Colonic mucosa (tissue), 4 donors: ENCODE measurements at places on chromosomes 2 and 18. TPM values are rescaled to one million over a fixed set of nuclear protein-coding genes. Genes with fewer than 3 reads are reported as not detected.
A peak's percentile ranks its signal among the peaks of the same experiment; 100 is the strongest.

The TRABD2A gene
- total RNA-seq, result 158 TPM

GRCh38 chr2:138974651-138975050 is 194.5 kb upstream of the NXPH2 start:
- H3K4me1 ChIP-seq, result no peaks in the 10 kb centered on the region
- no peak for DNase-seq
- no peak overlapping the region for H3K27ac ChIP-seq
- no peaks in the 10 kb centered on the region for H3K27me3 ChIP-seq

The B4GALT6 gene
- total RNA-seq, result 5.7 TPM

GRCh38 chr2:235445116-235445515 is 48.7 kb upstream of the AGAP1 start:
- H3K36me3 ChIP-seq, result no peaks in the 10 kb centered on the region
- no peak overlapping the region for H3K4me3 ChIP-seq
- H3K27me3 ChIP-seq, result no peaks in the 10 kb centered on the region

The SLC38A11 gene
- 1.5 TPM for total RNA-seq

GRCh38 chr2:75030218-75031009 is 72.0 kb downstream of the POLE4 start:
- no peaks in the 10 kb centered on the region for H3K36me3 ChIP-seq
- H3K4me3 ChIP-seq, result no peak overlapping the region
- DNase-seq, result no peak
- H3K27ac ChIP-seq, result no peak overlapping the region

GRCh38 chr18:25497151-25497794 is 145.3 kb upstream of the ZNF521 start:
- no peaks in the 10 kb centered on the region for H3K4me1 ChIP-seq
- DNase-seq, result no peak
- H3K4me3 ChIP-seq, result no peak overlapping the region
- H3K27ac ChIP-seq, result no peak overlapping the region

GRCh38 chr2:208413931-208414330 is 7.3 kb downstream of the PTH2R start:
- H3K27me3 ChIP-seq, result no peaks in the 10 kb centered on the region
- no peak overlapping the region for H3K4me3 ChIP-seq
- no peak overlapping the region for H3K27ac ChIP-seq
- DNase-seq, result no peak

The ARHGEF4 gene
- 1.6 TPM for total RNA-seq

- no peaks in the 10 kb centered on the region for H3K27me3 ChIP-seq
- no peak overlapping the region for H3K27ac ChIP-seq
- H3K4me3 ChIP-seq, result no peak overlapping the region
- DNase-seq, result no peak
- H3K4me1 ChIP-seq, result no peaks in the 10 kb centered on the region
- no peaks in the 10 kb centered on the region for H3K36me3 ChIP-seq
Measured at GRCh38 chr2:172639823-172640222, 83.9 kb downstream of the PDK1 start.

DNA sequence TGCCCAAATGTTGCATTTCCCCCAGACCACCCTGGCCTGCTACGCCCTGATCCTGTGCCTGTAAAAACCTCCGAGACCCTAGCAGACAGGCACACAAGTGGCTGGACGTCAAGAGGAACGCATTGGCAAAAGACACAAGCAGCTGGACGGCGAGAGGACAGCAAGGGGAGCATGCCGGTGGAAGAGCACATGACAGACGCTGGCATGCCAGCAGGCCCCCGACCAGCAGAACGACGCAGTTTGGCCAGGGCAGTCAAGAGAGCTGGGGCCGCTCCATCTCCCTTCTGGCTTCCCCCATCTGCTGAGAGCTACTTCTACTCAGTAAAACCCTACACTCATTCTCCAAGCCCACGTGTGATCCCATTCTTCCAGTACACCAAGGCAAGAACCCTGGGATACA is 42.1 kb downstream of the SAP130 start:
- no peak overlapping the region for H3K27ac ChIP-seq
- H3K27me3 ChIP-seq, result no peaks in the 10 kb centered on the region
- H3K4me3 ChIP-seq, result no peak overlapping the region
- peaks cover 19% of the 10 kb centered on the region for H3K36me3 ChIP-seq
- H3K4me1 ChIP-seq, result no peaks in the 10 kb centered on the region

The ZSWIM2 gene
- total RNA-seq, result not detected

DNA sequence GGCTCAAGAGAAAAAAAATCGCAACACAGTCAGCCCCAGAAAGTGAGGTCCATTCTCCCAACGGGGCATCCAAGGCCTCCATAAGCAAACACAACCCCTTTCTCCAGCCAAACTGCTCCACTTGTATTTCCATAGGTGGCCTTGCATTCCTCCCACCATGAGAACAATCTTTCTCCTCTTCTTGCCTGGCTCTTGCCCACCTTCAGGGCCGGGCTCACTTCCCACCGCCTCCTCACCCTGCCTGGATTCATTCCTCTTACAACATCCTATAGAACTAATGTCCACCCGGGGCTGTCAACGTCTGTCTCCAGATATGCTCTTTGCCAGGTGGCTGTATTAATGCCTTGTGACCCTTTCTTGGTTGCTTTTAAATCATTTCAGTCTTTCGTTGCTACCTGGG is 124.5 kb downstream of the SMAD7 start:
- peak; percentile 15 for DNase-seq
- no peak overlapping the region for H3K27ac ChIP-seq
- no peak overlapping the region for H3K4me3 ChIP-seq
- H3K36me3 ChIP-seq, result no peaks in the 10 kb centered on the region
- no peaks in the 10 kb centered on the region for H3K27me3 ChIP-seq

The DLGAP1 gene
- 0.50 TPM for total RNA-seq

DNA sequence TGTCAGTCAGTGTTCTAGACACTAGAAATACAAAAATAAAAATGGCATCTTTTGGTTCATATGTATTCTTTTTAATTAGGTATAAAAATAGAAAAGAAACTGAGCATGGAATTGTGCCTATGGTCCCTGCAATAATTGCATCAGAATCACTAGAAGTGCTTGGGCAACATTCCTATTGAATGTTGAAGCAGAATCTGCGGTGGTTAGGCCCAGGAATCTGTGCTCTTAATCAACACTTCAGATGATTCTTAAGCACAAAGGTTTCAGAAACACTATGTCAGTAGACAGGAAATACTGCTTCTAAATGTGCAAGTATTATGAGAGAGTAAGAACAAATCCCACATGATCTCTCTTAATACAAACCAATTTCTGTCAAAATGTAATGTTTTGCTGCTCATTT is 20.3 kb upstream of the RBBP8 start:
- H3K4me3 ChIP-seq, result no peak overlapping the region
- H3K27me3 ChIP-seq, result no peaks in the 10 kb centered on the region
- no peaks in the 10 kb centered on the region for H3K4me1 ChIP-seq
- DNase-seq, result no peak
- no peaks in the 10 kb centered on the region for H3K36me3 ChIP-seq

- DNase-seq, result no peak
- no peak overlapping the region for H3K4me3 ChIP-seq
- no peaks in the 10 kb centered on the region for H3K27me3 ChIP-seq
- H3K36me3 ChIP-seq, result no peaks in the 10 kb centered on the region
- H3K27ac ChIP-seq, result no peak overlapping the region
Measured at GRCh38 chr2:133415210-133415876, 152.9 kb downstream of the NCKAP5 start.

The DTNA gene
- total RNA-seq, result 1.3 TPM

The CDH2 gene
- 0.84 TPM for total RNA-seq

GRCh38 chr2:178700922-178701342 is 106.3 kb downstream of the TTN start:
- no peak for DNase-seq
- no peak overlapping the region for H3K4me3 ChIP-seq
- H3K36me3 ChIP-seq, result no peaks in the 10 kb centered on the region
- H3K27ac ChIP-seq, result no peak overlapping the region
- H3K27me3 ChIP-seq, result no peaks in the 10 kb centered on the region

The SLC4A3 gene
- 0.72 TPM for total RNA-seq

The SLC11A1 gene
- total RNA-seq, result 1.1 TPM

- no peaks in the 10 kb centered on the region for H3K27me3 ChIP-seq
- no peak overlapping the region for H3K27ac ChIP-seq
- DNase-seq, result no peak
- no peaks in the 10 kb centered on the region for H3K4me1 ChIP-seq
- no peaks in the 10 kb centered on the region for H3K36me3 ChIP-seq
- no peak overlapping the region for H3K4me3 ChIP-seq
Measured at GRCh38 chr2:24861500-24861899, 58.5 kb downstream of the ADCY3 start.

- H3K27ac ChIP-seq, result no peak overlapping the region
- DNase-seq, result no peak
- no peak overlapping the region for H3K4me3 ChIP-seq
Measured at GRCh38 chr2:168237741-168238140, 9.7 kb downstream of the STK39 start.

DNA sequence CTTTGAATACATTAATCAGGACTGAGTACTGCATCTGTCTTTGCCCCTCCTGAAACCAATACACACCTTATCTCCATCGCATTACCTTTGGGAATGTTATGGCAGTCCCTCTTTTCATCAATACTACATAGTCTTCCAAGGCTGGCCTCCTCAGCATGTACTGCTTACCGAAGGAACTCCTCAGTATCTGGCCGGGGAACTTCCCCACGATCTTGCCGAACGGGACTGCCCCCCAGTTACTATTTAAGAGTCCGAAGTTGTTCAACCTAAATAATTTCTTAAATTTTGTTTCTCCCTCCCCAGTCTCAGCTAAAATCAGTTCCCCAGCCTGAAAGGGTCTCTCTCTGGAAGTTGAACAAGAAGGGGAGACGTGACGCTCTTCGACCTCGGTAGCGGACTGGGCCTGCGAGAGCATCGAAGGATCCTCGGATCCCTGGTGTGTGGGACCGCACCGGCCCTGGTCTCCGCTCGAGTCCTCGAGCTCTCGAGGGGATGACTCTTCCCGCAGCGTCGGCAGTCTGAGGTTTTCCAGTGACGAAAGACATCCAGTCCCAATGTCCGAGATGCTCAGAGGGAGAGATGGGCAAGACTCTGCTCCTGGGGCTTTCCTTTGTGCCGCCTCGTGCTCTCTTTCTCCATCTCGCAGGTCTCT is 489 bp downstream of the TRMT61B start:
- H3K4me3 ChIP-seq, result peak overlapping the region; percentile 85
- DNase-seq, result peak; percentile 24
- H3K36me3 ChIP-seq, result no peaks in the 10 kb centered on the region

DNA sequence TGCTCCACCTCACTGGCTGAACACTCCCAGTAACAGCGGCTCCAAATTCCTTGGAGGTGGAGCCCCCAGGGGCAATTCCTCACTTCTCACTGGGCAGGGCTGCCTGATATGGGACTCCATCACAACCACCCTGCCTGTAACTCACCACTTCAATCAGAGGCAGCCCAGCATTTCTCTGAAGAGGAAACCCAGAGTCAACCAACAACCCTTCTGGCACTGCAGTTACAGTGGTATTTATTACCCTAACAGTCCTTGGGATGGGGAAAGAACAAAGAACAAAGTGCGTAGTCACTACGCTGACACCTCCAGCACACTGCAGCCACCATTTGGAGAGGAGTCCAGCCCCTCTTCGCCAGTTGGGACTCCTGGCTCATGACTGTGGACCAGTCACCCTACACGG is 85.7 kb upstream of the GALNT13 start:
- no peak overlapping the region for H3K4me3 ChIP-seq
- H3K4me1 ChIP-seq, result no peaks in the 10 kb centered on the region

DNA sequence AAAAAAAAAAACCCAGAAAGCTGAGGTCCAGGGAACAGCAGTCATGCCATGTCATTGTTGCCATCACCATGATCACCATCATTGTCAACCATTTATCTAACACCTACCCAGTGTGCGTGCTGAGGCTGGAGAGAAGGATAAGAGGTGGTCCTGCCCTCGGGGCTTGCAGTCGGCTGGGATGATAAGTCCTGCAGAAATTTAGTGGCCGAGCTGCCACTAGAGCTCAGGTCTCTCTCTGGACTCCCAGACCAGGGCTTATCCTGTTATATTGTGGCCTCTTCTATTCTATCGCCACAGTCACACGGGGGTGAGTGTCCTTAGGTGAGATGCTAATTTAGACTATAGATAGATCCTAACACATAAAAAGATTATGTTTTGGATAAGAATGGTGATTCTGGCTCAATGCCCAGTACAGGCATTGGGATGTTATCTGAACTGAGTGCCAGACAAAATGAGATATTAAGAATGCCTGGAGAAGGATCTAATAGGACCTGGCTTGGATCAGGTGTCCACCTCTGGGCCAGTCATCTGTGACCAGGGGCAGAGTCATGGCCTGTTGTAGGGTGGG is 43.2 kb upstream of the YWHAQ start:
- H3K4me3 ChIP-seq, result no peak overlapping the region
- H3K27ac ChIP-seq, result no peak overlapping the region
- DNase-seq, result no peak
- H3K36me3 ChIP-seq, result no peaks in the 10 kb centered on the region
- no peaks in the 10 kb centered on the region for H3K27me3 ChIP-seq
- no peaks in the 10 kb centered on the region for H3K4me1 ChIP-seq

The DSG4 gene
- 0.27 TPM for total RNA-seq

The ZC3H8 gene
- total RNA-seq, result 8.1 TPM

DNA sequence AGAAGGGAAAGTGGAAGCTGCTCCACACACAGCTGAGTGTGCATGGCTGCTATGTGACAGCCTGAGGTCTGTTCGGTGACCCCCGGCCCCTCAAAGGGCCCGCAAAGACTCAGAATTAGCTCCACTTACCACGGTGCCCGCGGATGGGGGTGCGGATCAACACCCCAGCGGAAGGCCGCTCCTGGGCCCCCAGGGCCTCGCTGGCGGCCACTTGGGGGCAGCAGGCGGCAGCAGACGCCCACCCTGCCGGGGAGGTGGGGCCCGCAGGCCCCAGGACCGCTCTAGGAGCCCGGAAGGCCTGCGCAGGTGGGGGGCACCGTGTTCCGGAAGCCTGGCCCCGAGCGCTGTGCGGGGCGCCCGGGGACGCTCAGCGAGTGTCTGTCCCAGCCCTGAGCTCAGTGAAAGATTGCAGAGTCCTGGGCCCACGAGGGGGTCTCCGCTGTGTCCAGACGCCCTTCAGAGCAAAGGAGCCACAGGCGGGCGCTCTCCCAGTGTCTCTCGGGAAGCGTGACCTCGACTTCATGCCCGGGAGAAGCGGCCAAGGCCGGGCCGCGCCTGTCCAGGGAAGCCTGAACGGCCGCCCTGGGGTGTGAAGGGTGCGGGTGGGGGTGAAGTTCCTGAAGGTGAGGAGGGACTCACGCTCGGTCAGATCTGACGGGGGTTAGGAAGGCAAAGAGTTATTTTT is 118.7 kb downstream of the VAPA start:
- H3K27me3 ChIP-seq, result no peaks in the 10 kb centered on the region
- H3K27ac ChIP-seq, result no peak overlapping the region
- DNase-seq, result no peak
- no peaks in the 10 kb centered on the region for H3K4me1 ChIP-seq
- no peaks in the 10 kb centered on the region for H3K36me3 ChIP-seq

The NEURL3 gene
- 2.6 TPM for total RNA-seq

DNA sequence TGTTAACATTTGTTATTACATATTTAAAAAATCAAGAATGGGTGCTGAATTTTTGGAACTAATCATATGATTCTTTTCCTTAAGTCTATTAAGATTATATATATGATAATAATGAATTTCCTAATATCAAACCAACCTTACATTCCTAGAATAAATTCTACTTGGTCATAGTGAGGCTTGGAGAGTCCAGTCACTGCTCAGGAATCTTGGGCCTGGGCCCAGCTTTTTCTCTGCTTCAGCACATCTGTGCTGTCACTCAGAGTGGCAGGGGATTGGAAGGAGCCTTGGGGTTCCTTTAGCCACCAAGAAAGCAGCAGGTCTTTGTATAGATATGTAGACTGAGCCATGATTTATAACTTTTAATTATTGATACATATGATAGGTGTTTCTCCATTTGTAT is 19.9 kb upstream of the ZAP70 start:
- no peak overlapping the region for H3K27ac ChIP-seq
- H3K27me3 ChIP-seq, result no peaks in the 10 kb centered on the region
- no peaks in the 10 kb centered on the region for H3K36me3 ChIP-seq
- no peak for DNase-seq
- no peaks in the 10 kb centered on the region for H3K4me1 ChIP-seq

The STON1 gene
- 2.1 TPM for total RNA-seq
